ENCODE measurements at places on chromosomes 5 and 9.

GRCh38 chr5:151222790-151223446, 974 bp downstream of the CCDC69 start:
- DNase-seq, result peak; percentile 28

GRCh38 chr9:125536776-125537175, 170.2 kb downstream of the MAPKAP1 start:
- DNase-seq, result no peak

DNA sequence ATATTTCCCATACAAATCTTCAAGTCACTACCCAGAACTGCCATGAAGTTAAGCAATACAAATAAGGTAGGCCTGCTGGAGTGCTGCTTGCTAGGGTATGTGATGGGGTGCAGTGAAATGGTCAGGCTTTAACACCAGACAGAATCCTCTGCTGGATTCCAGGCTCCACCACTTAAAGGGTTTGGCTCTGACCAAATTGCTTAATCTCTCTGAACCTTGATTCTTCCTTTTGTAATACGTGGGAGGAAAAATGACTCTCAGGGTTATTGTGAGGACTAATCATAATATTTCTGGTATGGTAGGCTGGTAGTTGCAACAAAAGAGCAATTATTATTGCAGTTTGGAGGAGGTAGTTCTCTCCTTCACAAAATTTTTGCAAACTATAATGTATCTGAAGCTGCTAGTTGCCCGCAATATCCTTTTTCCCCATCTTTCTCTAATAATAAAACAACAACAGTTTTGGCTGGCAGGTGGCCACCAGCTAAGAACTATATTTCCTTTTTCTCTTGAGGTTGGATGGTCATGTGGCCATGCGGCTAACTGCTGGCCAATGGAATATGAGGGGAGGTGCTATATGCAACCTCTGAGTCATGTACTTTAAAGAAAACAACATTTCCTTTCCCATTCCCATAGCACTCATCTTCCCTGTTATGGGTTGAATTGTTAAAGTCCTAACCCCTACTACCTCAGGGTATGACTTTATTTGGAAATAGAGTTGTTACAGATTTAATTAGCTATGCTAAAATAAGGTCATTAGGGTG, 44.1 kb downstream of the CCL28 start:
- DNase-seq, result no peak

- no peak for DNase-seq
These were observed 3.2 kb upstream of the NUP214 start for GRCh38 chr9:131122158-131122557.

- no peak for DNase-seq
These were observed 300.9 kb downstream of the RFX3 start for GRCh38 chr9:3224931-3225330.

GRCh38 chr5:39618391-39618790, 193.6 kb upstream of the DAB2 start:
- DNase-seq, result no peak

DNA sequence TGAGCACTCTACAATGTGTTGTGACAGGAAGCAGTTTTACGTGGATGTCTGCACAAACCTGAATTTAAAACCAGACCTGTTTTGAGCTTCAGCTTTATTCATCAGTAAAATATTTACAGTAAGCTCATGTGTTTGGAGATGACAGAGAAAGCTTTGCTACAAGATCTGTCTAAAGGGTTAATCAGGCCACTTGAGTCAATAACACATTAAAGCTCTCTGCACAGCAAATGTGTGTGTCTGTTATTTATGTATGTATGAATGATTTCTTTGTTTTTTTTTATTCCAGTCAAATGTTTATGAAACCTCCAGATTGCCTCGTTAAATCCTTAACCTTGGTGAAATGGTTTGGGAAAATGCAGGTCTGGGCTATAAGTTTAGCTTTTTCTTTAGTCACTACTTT, 77.3 kb upstream of the SREK1 start:
- no peak for DNase-seq

GRCh38 chr5:93378073-93378472, 202.9 kb downstream of the NR2F1-AS1 start:
- no peak for DNase-seq

DNA sequence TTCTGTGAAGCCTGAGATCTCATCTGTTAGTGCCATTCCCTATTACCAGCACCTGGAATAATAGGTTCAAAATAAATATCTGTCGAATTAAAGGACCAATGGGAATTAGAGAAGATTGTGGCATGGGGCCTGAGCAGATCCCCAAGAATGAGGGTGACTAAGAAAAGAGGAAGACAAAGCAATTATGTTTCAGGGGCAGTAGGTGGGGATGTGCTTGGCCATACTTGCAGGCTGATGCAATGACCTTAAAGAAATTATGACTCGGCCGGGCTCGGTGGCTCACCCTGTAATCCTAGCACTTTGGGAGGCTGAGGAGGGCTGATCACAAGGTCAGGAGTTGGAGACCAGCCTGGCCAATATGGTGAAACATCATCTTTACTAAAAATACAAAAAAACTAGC, 562.8 kb downstream of the PTPRD start:
- DNase-seq, result no peak

GRCh38 chr9:125511789-125512660, 195.0 kb downstream of the MAPKAP1 start:
- DNase-seq, result no peak

DNA sequence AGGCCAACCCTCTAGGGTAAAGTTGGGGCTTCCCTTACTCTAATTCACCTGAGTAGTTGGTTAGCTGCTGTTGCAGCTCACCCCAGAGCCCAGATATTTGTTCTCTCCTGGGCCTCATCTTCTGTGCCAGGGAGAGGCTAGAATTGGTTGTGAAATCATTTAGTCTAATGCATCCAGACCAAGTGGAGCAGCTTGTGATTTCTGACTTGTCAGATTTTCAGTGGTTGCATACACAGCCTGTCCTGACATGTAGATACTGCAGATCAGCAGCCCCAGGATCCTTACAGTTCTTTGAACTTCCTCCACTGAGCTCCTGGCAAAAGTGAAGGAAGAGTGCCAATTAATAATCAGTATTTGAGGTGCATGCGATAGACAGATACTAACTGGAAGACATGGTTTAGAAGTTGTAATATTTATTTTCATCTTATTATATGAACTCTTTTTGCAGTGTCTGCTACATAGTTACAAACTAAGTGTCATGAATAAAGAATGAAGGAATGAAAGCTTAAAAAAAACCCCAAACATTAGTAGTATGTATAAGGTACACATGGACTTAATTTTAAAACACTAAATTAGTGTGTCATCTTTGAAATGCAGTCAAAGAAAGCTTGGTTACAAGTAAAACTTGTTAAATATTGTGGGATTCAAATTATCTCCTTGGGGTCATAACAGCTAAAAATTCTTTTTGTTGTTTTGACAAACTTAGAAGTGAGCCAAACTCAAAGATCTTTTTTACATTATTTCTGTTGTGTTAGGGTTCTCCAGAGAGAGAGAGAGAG, 128.5 kb downstream of the VPS13A start:
- DNase-seq, result no peak

GRCh38 chr9:23081377-23081776, 634.8 kb downstream of the DMRTA1 start:
- DNase-seq, result no peak

DNA sequence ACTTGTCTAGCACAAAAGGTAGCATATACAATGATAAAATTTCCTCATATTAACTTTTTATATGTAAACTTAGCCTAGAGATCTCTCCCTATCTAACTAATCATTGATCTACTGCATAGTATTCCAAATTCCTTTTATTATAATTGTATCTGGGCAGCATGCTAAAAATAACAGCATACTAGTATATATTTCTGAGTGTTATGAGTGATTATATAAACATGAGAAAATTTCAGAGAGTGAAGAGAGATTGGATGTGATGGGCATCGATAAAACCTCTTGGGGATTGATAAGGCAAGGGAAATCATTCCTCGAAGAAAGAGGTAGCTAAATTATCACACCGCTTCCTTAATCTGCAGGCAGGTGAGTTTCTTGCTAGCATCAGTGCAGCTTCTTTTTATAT, 158.2 kb downstream of the HMHB1 start:
- no peak for DNase-seq

DNA sequence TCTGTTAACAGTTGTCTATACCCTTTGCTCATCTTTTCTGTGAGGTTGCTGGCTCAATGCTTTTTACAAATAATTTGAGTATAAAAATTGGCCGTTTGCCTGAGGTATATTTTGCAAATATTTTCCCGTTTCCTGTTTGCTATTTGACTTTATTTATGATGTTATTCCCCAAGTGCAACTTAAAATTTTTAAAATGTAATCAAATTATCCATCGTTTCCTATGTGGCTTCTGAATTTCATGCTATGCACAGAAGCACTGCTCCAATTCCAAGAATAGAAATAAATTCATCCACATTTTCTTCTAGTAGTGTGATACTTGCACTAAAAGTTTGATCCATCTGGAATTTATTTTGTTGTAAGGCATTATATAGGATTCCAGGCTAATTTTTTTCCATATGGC, 123.6 kb downstream of the ZNF608 start:
- DNase-seq, result no peak

- no peak for DNase-seq
These were observed 183.6 kb upstream of the MAP3K1 start for GRCh38 chr5:56631719-56632118.

GRCh38 chr5:148913985-148914431, 87.6 kb downstream of the ADRB2 start:
- no peak for DNase-seq

DNA sequence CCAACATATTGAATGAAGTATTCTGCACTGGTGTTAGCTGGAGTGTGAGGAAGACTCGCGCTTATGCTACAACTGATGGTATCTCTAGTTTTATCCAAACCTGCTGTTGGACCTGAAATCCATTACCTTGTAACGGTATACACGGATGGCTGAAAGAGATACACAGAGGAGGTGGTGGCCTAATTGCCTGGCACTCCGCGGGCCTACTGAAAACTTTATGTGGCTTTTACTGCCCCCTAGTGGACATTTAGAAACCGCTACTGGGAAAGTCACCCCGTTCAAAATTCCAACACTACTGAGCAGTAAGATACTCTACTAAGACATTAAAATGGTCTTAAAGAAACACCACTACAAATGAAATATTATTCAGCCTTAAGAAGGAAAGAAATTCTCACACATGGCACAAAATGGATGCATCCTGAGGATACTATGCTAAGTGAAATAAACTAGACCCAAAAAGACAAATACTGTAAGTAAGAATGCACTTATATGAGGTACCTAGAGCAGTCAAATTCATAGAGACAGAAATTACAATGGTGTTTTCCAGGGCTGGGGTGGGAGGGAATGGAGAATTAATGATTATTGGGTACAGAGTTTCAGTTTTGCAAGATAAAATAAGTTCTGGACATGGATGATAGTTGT, 100.4 kb downstream of the TTLL11 start:
- DNase-seq, result peak; percentile 70

DNA sequence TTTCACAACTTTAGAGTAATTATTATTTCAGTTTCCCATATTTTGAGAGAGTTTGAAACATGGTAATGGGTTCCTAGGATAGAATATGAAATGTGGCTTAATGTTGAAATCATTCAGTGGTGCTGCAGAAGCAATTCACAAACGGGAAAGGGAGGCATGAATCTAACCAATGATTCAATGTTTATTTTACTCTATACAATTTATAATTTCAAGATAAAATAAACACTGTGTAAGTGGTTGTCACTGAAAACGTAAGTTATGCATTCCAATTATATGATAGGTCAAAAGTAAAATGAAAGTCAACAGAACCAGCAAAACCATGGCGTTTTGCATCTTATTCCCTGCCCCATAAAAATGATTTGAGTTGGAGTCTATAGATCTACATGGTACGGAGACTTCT, 1207.1 kb upstream of the CDH18 start:
- DNase-seq, result no peak

DNA sequence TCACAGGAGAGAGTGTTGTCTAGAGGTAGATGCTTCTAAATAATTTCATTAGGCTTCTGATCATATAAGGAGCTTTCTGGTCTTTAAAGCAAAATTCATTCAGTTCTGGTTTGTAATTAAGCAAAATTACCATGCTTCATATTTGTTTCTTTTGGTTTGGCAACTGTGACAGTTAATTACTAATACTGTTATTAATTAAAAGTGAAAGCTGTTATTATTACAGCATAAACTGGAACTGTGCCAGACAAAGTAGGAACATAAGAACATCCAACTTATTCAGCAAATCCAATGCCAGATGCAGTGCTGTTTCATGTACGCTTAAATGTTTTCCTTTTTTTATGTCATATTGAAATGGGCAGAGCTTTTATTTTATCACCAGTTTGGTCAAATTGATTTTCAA, 70.4 kb upstream of the DAB2 start:
- no peak for DNase-seq

- no peak for DNase-seq
These were observed 543.9 kb downstream of the TLE1 start for GRCh38 chr9:81145331-81145963.

DNA sequence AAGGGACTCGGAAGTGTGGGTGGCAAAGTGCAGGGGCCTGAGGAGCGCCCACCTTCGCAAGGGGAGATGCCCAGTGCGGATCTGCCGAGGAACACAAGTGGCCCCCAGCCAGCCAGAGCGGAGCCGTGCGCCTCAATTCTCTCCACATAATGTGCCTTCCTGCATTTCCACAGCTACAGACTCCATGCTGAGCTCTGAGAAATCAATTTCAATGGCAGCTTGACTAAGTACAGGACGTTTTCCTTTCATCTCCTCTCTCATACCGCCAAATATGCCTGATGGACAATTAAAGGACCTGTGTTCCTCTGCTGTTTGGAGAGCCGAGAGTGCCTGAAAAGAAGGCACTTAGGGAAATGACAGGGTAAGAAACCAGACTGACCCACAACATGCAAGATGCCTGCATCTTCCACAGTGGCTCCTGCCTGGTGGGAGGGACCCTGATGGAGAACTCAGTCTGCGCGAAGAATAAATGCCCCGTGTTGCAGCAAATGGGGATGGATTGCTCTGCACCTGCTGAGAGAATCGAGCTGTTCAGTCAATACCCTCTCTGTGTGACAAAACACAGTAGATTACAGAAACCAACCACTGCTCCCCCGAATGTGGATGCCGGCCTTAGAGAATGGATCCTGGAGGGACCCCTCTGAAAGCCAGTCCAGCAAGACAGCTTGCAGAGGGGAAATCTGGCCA, 38.6 kb upstream of the OLFM1 start:
- peak; percentile 71 for DNase-seq

GRCh38 chr5:9332026-9332425, 213.8 kb downstream of the SEMA5A start:
- DNase-seq, result no peak

All from lower leg skin (tissue), 4 donors.